ENCODE measurements at places on chromosomes 13 and 19.

DNA sequence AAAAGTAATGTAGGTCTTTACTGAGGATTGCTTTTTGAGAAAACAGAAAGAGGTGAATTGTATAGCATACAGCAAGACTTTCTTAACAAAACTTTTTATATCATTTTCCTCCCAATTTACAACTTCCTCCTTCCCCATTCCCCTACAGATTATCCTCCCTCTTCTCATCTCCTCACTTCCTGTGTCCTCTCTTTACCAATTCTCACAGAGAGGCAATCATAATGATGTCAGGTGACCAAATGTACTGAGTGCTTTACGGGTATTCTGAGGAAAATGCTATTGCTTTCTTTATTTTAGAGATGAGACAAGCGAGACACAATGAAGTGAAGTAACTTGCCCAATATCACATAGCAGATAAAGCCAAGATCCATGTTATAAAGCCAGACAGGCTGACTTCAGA, 1.7 kb upstream of the MTMR6 start:
- no peak for DNase-seq

GRCh38 chr13:57726981-57727380, 95.4 kb downstream of the PCDH17 start:
- no peak for DNase-seq

- DNase-seq = no peak
Measured at GRCh38 chr13:39144941-39145533, 106.8 kb downstream of the NHLRC3 start.

DNA sequence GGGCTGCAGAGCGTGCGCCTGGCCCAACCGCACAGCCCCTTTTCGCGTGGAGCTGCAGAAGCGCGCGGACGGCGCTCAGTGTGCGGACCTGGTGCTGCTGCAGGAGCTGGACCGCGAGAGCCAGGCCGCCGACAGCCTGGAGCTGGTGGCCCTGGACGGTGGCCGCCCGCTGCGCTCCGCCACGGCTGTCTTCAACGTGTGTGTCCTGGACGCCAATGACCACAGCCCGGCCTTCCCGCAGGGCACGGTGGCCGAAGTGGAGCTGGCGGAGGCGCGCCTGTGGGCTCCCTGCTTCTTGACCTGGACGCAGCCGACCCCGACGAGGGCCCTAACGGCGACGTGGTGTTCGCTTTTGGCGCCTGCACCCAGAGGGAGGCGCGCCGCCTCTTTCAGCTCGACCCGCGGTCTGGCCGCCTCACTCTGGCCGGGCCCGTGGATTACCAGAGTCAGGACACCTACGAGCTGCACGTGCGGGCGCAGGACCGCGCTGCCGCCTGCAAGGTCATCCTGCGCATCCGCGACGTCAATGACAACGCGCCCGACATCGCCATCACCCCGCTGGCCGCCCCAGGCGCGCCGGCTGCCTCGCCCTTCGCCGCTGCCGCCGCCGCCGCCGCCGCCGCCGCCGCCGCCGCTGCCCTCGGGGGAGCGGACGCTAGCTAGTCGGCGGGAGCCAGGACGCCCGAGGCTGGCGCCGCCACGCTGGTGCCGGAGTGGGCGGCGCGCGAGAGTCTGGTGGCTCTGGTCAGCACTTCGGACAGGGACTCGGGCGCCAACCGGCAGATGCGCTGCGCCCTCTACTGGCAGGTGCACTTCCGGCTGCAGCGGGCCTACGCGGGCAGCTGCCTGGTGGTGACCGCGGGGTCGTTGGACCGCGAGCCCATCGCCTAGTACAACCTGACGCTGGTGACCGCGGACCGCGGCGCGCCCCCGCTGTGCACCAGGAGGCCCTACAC, 172.2 kb downstream of the OLFM4 start:
- no peak for DNase-seq

All from GM18507 (cell line).